ENCODE measurements at places on chromosomes 4 and X.

- no peak for DNase-seq
These were observed 17.2 kb upstream of the BCLAF3 start for GRCh38 chrX:20007962-20008622.

DNA sequence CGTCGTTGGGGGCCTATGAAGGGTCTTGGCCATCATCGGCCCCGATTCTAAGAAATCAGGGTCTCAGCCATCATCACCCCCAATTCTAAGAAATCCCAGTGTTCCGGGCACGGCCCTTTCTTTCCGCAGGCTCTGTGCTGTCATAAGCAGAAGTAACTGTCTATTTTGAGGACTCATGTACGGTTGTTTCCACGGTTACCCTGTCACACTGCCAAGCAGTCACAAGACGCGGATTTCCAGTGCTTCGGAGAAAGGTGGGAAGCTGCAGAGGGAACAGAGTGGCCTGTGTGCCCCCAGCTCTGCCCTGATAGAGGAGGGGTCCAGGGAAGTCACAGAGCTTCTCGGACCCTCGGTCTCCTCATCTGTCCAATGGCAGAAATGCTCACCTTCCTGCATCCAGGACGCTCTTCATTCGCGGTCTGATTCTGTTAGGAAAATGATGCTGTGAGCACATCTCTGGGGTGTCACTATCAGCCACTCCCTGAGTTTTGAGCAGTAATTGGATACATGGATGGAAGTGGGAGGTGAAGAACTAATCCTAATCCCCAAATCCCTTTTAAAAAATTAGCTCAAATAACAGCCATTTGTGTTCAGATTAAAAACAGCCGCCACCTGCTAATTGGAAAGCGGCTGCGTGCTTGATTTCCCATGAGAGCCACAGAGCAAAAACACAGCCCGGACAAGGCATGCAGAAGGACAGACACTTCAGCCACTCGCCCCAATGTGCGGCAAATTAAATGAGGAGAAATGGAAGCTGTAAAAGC, 73.1 kb downstream of the WFS1 start:
- peak; percentile 6 for DNase-seq

GRCh38 chr4:68267433-68267944, 22.0 kb upstream of the TMPRSS11B start:
- peak; percentile 6 for DNase-seq

GRCh38 chr4:59945716-59946115, 1254.4 kb upstream of the ADGRL3 start:
- DNase-seq: no peak

DNA sequence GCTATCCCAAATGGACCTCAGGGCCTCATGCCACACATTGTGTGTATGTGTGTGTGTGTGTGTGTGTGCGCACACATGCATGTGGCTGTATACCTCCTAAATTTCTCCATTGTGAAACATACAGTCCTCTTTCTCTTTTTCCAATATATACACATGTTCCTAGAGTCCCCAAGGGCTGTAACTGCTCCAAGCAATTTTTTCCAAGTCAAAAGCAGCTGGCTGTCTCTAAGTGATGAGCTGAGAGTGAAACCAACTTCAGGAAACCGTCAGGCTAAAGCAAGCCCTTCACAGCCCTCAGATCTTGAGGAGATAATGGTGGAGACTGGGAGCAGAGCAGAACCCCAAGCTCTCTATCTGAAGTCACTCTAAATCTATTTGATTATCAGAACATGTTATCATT, 496.1 kb upstream of the DIPK2B start:
- DNase-seq: no peak

DNA sequence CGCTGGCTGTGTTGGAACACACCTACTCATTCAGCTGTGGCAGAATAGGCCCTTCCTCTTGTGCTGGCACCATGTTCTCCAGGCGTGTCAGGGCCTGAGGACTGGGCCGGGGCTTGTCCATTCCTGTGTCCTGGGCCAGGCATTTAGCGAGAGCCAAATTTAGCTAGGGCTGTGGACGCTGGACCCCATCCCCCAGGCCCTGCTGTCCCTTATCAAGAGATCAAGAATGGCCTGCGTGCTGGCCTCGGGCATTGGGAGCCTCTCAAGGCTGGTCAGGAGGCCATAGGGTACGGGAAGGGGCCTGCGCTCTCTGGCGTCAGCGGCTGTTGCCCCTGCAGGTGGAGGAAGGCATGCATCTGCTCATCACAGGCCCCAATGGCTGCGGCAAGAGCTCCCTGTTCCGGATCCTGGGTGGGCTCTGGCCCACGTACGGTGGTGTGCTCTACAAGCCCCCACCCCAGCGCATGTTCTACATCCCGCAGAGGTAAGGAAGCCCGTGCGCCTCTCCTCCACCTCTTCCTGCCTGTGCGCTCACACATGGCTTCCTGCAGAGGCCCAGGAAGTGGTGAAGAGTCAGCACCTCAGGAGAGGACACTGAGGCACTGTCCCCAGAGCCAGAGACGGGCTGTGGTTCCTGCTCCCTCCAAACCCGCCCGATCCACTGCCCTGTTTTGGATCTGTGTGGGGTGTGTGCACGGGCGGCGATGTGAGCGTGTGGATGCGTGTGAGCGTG, 15.3 kb downstream of the ABCD1 start:
- DNase-seq: no peak

DNA sequence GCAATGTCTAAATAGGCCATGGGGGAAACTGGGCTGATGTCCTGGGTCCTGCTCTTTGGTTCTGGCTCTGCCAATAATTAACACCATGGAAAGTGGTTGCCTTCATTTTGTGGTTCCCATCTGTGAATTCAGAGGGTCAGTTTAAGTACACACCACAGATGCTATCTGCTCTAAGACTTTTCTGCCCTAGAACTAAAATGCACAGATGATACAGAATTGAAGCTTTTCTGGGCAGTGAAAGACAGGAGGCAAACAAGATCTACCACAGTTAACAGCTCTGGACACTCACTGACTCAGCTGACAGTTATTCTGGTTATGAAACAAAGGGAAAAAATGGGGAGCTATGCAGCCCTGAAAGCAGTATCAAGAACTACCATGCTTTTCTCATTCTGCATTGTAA, 37.3 kb downstream of the APBB2 start:
- peak; percentile 84 for DNase-seq

DNA sequence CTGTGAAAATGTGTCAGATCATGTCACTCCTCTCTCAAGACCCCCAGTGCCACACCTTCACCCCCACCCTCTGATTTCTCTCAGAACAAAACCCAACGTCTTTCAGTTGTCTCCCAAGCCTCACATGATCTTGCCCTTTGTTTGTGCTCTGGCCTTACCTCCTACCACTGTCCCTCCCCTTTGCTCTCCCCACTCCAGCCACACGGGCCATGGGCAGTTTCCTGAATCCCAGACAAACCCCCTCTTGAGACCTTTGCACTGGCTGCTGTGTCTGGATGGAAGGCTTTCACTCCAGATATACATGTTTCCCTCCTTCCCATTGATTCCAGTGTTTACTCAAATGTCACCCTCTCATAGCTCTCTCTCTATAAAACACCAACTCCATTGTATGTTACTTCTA, 3.6 kb upstream of the CENPE start:
- DNase-seq: no peak
